ENCODE measurements at places on chromosomes 1 and 21.

- DNase-seq, result peak; percentile 2
These were observed 19.0 kb upstream of the TLCD4 start for GRCh38 chr1:95098196-95098595.

- no peak for DNase-seq
These were observed 32.4 kb downstream of the PRMT2 start for GRCh38 chr21:46667741-46668380.

DNA sequence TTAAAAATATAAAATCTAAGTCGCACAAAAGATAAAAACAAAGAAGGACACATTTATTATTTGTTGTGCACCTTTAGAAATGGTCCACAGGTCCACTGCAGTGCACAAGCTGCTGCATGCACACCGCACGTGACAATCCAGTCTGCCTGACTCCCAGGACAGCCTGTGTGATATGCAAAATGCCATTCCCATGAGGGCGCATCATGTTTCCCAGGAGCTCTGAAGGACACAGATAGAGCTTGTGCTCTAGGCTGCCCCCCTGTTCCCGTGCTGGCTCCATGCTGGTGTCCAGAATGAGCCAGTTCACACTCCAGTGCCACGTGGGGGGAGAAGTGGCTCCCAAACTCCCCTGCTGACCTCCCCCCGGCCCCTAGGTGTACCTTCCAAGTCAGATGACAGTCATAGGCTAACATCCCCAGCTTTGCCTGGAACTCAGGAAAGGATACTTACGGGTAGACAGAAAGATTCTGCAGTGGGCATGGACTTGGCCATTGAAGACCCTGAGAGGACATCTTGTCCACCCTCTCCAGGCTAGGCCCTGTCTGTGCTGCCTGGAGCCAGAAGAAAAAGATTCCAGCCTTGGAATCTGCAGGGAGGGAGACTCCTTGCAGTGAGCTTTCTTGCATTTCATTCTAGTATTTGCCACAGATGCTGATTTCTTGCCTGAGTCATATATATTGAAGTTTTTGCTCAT, 26.3 kb downstream of the RAB7B start:
- no peak for DNase-seq

GRCh38 chr1:240134596-240134995, 42.9 kb downstream of the FMN2 start:
- DNase-seq, result peak; percentile 64

DNA sequence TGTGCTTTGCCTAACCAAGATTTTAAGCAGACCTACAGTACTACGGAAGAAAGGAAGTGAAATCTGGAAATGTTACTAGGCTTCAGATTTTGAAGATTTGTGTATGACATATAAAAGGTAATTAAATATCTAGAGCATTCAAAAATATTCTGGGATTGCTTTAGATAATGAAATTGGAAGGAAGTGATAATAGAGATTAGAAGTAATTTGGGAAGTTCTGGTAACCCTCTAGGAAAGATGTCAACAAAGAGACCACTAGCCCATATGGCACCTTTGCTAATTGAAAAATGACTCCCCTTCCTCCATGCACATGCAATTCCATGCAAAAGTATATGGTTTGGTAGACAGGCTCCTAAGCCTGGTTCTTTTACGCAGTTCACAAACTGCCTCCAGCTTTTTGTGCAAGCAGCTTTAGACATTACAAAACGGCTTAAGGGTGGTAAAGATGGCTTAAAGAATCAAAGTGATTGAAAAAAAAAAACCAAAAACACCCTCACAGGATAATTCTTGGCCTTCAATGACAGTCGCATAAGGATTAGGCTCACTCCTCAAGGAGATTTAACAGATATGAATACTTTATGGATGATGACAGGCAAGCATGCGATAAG, 81.8 kb downstream of the LRRC7 start:
- no peak for DNase-seq

DNA sequence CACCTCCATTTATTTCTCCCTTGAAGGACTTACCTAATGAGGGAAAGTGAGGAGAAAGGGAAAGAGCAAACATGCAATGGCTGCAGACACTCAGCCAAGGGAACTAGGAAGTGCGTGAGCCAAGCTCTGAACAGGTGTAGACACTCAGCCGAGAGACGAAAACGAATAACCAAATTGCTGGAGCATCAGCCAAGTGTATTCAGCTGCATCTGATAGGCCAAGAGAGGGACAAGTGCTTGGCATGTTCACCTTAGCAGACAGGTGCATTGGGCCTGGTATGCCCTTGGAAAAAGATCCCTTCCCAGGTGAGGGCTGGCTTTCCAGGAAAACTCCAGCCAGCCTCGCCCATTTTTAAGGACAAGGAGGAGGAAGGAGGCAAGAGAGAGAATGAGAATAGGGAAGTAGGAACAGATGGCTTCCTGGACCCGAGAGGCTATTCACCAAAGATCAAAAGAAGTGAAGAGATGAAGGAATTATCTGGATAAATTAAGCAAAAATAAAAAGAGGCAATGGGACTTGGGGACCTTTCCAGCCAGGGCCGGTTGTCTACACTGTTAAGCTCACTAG, 184.7 kb downstream of the TOMM20 start:
- DNase-seq, result no peak

DNA sequence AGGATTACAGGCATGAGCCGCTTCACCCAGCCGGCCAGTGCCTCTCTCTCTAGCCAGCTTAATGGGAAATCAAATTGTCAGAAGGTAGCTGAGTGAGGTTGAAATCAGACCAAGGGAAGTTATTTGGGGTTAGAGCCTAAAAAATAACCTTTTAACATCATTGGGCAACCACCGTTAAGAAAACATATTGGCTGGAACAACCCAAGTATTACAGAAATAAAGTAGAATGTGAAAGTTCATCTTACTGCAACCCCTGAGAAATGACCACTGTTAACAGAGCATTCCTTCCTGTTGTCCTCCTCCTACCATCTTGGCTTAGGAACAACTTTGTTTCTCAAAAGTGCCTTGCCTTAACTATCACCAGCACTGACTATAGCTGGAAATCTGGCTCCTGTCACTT, 3.2 kb upstream of the RNF186 start:
- DNase-seq, result no peak
